ENCODE measurements at places on chromosomes 4 and X. TPM values are rescaled to one million over a fixed set of nuclear protein-coding genes. Genes with fewer than 3 reads are reported as not detected.

- no peak for DNase-seq
These were observed 48.5 kb upstream of the IL15 start for GRCh38 chr4:141587897-141588296.

- no peak for DNase-seq
These were observed 136.1 kb downstream of the CEP135 start for GRCh38 chr4:56084851-56085250.

- no peak for DNase-seq
These were observed 154.5 kb downstream of the GPM6A start for GRCh38 chr4:175657571-175657970.

- DNase-seq, result no peak
These were observed 89.8 kb downstream of the CHIC2 start for GRCh38 chr4:53974561-53974960.

DNA sequence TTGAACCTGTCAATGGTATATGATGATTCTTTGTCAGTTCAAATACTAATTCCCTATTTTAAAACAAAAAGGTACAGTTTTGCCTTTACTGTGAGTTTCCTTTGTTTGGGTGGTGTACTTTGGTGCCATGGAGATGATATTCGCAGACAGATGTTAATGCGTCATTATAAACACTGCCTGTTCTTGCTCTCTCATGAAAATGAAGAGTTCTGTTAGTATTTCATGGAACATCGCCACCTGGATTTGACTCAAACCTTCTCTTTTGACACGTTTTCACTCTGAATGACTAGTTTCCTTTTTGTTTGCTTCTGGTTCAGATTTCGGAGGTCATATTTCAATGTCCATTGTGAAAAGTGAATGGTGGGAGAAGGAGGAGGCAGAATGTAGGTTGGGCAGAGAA, 6.9 kb upstream of the CTSO start:
- DNase-seq, result no peak

DNA sequence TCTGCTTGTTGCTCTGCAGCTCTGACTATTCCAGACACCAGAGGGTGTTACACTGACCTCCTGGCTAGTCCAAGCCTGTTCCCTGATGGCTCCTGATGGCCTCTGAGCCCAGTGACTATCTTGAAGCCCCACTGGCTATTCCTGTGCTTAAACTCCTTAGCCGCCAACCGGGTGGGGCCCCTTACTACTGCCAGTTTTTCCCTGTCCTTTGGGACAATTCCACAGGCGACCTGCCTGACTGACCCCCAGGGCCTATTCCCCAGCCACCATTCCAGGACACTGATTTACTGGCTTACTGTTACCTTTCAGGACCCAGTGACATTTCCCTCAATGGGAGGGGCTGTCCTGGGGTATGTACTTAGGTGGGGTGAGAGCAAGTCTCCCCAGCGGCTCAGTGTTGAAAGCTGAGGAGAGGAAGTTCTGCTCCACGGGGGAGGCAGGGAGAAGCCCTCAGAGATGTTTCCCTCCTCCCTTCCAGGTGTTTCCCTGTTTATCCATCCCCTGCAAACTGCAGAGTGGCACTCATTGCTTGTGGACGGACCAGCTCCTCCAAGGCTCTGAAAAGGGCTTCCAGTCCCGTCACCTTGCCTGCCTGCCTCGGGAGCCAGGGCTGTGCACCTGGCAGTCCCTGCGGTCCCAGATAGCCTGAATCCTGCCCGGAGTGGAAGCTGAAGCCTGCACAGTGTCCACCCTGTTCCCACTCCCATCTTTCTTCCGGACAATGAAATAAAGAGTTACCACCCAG, 4.0 kb downstream of the TIMP1 start:
- no peak for DNase-seq

DNA sequence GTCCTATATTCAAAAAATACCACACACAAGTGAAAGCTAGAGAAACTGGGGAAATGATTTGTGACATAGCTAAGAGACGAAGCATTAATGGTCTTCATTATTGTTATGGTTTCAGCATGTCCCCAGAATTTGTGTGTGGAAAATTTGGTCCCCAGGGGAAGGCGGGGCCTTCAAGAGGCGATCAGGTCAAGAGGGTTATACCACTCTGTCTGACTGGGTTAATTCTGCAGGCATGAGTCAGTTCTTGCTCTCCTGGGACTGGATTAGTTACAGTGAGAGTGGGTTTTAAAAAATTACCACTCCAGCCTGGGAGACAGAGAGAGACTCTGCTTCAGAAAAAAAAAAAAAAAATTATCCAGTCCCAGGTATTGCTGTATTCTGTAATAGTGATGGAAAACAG, 2.1 kb upstream of the MTNR1A start:
- DNase-seq, result no peak

DNA sequence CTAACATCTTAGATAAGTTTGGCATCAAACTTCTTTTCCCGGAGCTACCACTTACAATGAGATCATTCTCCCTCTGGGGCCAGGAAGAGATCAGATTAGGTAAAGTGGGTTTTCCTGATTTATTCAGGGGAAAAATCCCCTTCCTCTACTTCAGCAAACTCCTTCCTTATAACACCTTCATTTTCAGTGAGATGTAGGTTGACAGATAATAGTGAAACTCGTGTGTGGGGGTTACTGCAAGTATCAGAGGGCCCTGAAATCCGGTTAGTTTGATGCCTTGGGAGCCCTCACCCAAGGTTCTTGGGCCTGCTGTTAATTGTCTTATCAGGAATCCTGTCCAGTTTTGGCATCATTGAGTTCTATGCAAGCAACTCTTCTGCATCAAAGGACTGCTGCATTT, 10.8 kb downstream of the FTHL17 start:
- no peak for DNase-seq

DNA sequence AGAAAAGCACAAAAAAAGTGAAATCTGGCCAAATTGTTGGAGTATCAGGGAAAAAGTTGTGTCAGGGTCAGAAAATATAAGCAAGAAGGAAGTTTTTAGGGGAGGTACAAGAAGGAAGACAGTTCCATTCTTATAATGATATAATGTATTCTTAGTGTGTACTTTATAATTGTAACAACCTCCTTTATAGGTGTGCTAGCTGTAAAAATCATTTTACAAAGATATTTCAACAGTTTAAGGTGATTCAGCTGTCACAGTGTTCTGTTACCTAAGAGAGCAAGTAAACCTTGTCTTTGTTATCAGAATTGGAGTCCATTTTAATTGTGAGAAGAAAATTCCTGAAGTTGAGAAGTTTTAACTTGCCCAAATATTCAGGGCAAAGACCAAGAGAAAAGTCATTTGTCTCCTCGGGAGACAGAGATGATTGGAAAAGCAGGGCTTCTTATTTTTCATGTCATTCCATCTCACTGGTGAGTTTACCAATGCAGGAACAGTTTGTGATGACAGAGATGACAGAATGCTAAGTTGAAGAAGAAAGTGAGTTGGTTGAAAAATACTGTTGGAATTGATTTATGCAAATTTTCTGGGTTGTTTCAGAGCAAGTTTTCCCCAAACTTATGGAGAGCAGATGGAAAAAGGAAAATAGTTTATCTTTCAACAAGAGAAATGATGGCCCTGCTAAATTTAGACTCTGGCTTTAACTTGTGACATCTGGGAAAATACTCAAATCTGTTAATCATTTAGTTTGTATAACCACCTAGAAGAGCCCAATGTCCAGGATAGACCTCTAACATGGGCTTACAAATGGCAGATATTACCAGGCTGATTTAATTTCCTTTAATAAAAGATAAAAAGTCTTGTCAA, 14.8 kb downstream of the INTS6L start:
- DNase-seq, result no peak

DNA sequence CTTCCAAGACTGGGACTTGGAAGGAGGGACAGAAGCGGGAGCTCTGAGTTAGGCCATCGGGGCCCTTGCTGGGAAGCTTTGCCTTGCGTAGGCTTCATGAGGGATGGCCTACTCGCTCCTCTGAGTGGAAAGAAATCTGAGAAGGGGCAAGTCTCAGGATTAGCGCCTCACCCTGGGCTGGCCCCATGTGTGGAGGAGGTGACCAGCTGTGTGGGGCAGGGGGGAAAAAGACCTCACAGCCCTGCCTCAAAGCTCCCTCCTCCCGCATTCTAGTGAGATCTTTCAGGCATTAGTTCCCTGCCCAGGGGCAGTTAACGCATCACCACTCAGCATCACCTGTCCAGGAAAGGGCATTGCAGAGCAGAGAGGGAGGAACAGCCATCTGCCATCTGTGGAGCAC, 156.1 kb downstream of the ENPP6 start:
- DNase-seq, result no peak

DNA sequence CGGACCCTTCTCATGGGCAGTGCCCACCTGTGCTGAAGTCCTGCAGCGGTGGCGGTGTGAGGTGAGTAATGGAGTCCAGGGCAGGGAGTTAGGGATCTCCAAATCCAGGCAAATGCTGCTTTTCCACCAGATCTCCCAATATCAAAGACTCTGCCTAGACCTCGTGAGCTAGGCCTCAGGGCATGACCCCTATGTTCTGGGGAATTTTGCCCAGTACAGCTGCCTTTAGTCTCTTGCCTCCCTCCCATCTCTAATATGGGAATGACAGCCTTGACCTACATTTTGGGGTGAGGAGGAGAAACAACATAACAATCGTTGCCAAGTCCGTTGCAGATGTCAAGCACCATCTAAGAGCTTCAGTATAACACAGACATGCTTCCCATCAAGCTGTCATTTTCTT, 7.3 kb downstream of the PAK3 start:
- no peak for DNase-seq

- DNase-seq, result no peak
These were observed 11.9 kb downstream of the HTT-AS start for GRCh38 chr4:3062471-3062870.

DNA sequence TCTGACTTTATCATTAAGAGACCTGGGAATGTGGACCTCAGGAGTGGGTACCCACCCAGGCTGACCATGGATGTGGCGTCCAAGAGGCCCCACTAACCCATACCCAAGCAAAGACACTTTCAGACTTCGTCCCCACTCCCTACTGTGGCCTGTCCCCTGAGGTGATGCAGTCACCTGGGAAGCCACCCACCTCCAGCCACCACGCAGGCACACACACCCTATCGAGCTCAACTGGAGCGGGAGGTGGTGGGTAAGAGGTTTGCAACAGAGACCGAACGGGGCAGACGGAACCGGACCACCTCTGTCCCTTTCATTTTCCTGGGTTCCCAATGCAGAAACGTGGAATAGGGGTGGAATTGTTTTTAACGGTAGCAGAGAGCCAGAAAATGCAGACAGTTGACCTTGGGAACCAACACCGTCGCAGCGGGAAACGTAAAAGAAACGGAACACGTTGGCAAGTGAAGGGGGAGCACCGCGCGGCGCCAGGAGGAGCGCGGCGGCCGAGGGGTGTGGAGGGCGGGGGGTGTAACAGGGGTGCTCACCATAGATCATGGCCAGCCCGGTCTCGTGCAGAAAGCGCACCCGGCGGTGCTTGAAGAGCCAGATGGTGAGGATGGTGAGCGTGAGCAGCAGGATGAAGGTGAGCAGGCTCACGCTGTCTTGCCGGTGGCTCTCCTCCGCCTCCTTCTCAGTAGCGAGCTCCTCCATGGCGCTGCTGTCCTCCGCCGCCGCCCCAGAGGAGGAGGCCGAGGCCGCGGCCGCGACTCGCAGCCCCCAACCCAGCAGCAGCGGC, 559 bp downstream of the SLC9A7 start:
- DNase-seq, result peak; percentile 5

- DNase-seq, result no peak
These were observed 37.1 kb upstream of the GPM6B start for GRCh38 chrX:13854003-13854402.

GRCh38 chrX:78375894-78376293, 48.5 kb upstream of the CYSLTR1 start:
- DNase-seq, result no peak

DNA sequence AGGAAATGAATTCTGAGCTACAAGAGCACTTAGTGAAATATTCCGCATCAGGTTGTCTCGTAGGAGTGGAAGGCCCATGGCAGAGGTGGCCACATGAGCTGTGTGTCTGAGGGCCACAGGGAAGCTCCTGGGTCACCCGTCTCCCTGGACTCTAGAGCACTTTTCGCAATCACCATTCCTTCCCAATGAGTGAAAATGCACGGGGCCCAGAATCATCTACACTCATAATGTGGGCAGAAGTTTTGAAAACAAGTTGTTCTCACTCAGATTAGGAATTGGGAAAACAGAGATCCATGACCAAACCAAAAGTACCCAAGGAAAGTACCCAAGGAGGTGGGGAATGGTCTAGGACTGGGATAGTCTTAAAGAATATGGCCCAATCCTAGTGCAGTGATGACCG, 94.4 kb downstream of the SCD5 start:
- no peak for DNase-seq

GRCh38 chr4:86130160-86130933, 229.5 kb downstream of the MAPK10 start:
- no peak for DNase-seq

- no peak for DNase-seq
These were observed 93.0 kb downstream of the HDAC8 start for GRCh38 chrX:72479324-72480274.

DNA sequence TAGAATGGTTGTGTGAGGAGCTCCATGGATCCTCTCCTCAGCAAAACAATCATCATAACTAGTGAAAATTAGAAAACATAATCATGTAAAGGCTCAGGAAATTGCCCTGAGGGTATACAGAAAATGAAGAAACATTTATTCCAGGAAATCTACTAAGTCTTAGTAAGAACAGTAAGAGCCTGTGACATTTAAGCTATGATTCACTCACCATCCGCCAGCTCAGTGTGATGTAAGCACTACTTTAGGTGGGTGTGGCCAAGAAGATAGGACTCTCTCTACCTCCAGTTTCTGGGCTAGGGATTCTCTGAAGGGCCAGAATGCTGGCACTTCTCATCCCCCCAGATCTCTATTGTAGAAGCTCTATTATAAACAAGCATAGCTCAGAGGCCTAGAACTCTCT, 147.5 kb downstream of the DLG3 start:
- DNase-seq, result peak; percentile 9

DNA sequence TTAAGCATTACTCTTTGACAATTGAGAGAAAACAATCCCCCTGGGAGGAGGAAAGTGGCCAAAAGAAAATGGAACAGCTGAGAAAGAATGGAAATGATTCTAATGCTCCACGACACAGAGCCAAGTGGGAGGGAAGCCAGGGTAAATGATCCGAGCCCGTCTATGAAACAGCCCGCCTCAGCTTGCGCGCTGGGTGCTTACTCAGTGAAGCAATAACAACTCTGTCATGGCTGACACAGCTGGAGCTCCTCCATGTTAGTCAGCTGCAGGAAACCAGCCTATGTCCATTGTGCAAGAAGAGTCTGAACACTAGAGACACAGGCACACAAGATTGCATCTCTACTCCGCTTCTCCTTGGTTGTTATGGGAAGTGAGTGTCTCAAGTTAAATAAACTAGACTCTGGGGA, 19.3 kb downstream of the NOA1 start:
- DNase-seq, result no peak

The HSD17B13 gene
- 0.11 TPM for total RNA-seq

The DDX53 gene
- not detected for total RNA-seq

The GLUD2 gene
- 0.36 TPM for total RNA-seq

The APBB2 gene
- 1.6 TPM for total RNA-seq

The RNF212 gene
- total RNA-seq, result 4.5 TPM

The TXK gene
- total RNA-seq, result 48.2 TPM

The HSFX2 gene
- total RNA-seq, result not detected

The SPANXD gene
- total RNA-seq, result not detected

The EDA gene
- 3.6 TPM for total RNA-seq

The PCDH19 gene
- total RNA-seq, result not detected

The HERC3 gene
- 29.9 TPM for total RNA-seq

The KLKB1 gene
- total RNA-seq, result 0.45 TPM

The ATP2B3 gene
- total RNA-seq, result not detected
